AG04450 (cell line): ENCODE measurements at places on chromosomes 1 and 21. TPM values are rescaled to one million over a fixed set of nuclear protein-coding genes. Genes with fewer than 3 reads are reported as not detected.

- DNase-seq: no peak
Measured at GRCh38 chr1:174957829-174958228, 41.9 kb upstream of the CACYBP start.

DNA sequence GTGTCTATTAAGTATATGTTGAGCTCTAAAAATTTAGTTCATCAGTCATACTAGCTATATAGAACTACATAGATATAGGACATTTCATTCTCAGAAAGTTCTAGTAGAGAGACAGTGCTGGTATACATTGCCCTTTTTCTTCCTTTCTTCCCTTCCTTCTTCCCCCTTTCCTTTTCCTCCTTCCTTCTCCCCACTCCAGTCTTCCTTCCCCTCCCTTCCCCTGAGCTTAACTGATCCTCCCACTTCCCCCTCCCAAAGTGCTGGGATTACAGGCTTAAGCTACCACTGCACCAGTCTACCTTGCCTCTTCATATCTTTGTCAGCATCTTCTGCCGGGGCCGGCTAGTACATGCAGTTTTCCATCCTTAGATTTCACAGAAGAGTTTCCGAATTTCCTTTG is 12.1 kb downstream of the THRAP3 start:
- DNase-seq: no peak

GRCh38 chr1:195482137-195482536 is 1126.1 kb downstream of the KCNT2 start:
- no peak for DNase-seq

GRCh38 chr1:68917456-68917855 is 420.6 kb upstream of the DEPDC1 start:
- DNase-seq: no peak

- no peak for DNase-seq
Measured at GRCh38 chr1:5570931-5571330, 421.3 kb downstream of the NPHP4 start.

DNA sequence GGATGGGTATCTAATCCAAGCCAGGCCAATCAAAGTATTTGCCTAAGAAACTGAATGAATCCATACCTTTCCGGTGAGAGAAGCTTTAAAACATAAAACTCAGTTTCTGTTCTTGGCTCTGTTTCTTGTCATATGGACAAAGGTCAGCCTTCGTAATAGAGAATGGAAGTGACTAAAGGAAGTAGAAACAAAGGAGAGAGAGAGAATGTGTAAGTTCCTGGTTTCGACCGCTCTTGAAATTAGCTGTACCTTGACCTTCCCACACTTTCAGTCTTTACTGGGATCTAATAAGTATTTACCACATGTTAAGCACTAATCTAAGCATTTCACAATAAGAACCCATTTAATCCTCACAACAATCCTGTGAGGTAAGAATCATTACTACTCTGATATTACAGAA is 19.6 kb upstream of the CLCA4 start:
- DNase-seq: no peak

DNA sequence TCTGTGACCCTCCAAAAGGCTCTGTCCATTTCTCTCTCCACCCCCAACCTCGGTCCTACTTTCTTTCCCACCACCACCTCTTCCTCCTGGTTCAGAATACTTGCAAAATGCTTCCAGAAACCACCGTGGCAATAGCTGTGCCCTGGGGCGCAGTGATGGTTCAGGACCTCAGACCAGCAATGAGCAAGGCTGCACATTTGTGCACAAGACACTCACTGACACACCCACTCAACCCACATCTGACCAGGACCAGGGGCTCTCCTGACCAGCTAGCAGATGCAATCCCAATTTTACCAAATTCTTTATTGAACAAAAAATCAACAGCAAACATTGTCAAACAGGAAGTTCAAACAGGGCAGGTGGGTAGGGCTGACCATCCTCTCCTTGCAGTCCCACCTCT is 25.7 kb downstream of the SPOCD1 start:
- DNase-seq: no peak

DNA sequence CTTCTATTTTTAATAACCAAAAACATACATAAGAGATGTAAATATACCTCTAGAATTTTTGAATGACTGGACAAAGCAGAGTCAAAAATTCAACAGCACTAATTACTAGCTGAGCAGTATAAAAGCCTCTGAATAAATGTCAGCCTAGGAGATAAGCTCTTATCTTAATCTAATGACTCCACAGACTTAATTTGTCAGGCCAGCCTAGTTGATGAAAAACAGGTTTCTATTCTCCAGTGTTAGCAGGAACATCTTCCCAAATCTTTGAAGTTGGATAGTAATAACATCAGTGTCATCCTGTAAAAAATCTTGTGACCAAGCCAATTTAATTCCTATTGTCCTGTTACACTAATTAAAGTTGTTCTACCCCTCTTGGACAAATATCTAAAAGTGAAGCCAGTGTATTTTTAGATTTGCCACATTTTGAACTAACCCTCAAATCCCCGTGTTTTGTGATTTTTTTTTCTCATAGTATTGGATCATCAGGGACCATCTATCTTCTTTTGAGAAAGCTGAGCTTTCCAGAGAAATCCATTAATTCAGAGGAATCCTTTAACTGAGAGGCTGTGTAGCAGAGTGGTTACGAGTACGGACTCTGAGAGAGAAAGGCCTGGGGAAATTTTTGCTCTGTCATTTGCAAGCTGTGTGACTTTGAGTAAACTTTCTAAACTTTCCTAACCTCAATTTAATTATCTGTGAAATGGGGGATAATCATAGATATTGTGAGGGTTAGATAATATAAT is 41.2 kb downstream of the LMO4 start:
- no peak for DNase-seq

- DNase-seq: no peak
Measured at GRCh38 chr1:173995475-173995874, 26.7 kb downstream of the RC3H1 start.

GRCh38 chr1:214136324-214136919 is 144.5 kb upstream of the SMYD2 start:
- DNase-seq: no peak

- DNase-seq: no peak
Measured at GRCh38 chr1:109793486-109794318, 30.0 kb upstream of the EPS8L3 start.

DNA sequence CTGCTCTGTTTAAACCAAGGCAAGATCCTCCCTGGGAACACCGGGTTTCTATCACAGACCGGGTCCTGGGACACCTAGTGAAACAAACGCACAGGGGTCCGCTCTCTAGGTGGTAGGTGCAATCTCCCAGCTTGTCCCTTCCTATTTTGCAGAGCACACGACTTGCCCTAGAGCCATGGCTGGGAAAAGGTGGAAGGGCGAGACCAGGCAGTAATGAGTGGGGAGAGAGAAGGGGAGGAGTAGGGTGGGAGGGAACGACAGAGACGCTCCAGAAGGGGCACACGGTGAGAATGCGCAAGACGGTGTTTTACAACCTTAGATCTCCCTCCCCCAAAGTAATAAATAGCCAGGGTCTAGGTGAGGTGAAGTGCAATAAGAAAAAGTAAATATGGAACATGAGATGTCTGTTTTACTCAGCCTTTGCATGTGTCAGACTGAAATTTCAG is 9.3 kb upstream of the ARHGAP29 start:
- no peak for DNase-seq

DNA sequence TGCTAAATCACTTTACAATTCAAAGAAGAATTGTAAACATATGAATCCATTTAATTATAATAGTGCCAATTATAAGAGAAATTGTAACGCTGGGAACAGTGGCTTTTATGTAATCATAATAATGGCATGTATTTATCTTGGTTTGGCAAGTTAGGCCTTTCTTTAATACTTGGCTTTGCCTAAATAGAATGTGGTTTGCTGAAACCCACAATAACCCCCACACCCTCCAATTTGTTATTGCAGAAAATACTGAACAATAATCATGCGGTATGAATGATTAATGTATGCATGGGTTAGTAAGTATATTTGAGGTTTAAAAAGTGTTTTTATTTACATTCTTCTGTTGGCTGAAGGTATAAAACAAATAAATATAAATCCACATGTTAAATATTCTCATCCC is 138.2 kb downstream of the NFIA start:
- no peak for DNase-seq

- DNase-seq: no peak
Measured at GRCh38 chr21:40505681-40506080, 341.3 kb downstream of the DSCAM start.

- DNase-seq: no peak
Measured at GRCh38 chr1:218616681-218617080, 271.5 kb downstream of the TGFB2 start.

DNA sequence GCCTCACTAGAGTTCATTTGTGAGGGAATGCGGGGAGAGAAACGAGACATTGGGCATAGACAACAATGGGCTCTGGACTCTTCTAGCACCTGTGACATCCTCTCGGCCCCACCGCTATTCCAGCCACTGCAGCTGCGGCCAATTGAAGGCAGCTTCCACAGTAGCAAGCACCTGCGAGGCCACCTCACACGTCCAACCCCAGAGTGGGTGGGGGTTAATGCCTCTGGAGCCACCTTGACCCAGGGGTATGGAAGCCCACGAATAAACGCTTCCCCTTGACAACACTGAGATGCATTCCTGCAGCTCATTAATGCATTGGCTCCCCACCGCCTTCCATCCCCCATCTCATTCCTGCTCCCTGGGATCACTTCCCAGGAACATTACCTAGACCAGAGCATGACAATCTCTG is 104.4 kb downstream of the GLIS1 start:
- DNase-seq: no peak

- no peak for DNase-seq
Measured at GRCh38 chr21:29064850-29065481, 8.5 kb downstream of the CCT8 start.

DNA sequence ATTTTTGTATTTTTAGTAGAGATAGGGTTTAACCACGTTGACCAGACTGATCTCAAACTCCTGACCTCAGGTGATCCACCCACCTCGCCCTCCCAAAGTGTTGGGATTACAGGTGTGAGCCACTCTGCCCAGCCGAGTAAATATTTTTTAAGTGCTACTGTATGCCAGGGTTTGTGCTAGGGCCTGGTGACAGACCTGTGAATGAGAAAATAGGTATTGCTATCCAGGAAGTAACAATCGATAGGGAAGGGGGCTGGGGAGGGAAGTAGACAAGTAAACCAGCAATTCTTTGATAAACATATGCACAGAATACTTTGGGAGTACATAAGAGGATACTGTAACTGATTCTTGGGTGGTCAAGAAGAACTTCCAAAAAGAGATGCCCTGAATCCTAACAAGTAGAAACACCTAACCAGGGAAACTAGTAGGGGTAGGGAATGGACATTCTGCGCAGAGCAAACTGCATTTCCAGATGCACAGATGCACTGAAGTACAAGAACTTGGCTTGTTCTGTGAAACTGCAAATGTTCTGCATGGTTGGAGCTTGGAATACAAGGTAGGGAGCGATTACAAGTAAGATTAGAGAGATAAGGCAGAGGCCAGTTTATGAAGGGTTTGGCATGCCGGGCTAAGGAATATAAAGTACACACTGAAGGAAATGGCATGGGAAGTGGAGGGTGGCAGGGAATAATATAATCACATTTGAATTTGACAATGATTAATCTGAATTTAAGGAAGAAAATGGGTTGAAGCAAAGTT is 19.0 kb upstream of the DOCK7 start:
- no peak for DNase-seq

GRCh38 chr1:241269116-241269515 is 87.9 kb downstream of the RGS7 start:
- no peak for DNase-seq

- no peak for DNase-seq
Measured at GRCh38 chr1:64484651-64485050, 14.7 kb downstream of the CACHD1 start.

DNA sequence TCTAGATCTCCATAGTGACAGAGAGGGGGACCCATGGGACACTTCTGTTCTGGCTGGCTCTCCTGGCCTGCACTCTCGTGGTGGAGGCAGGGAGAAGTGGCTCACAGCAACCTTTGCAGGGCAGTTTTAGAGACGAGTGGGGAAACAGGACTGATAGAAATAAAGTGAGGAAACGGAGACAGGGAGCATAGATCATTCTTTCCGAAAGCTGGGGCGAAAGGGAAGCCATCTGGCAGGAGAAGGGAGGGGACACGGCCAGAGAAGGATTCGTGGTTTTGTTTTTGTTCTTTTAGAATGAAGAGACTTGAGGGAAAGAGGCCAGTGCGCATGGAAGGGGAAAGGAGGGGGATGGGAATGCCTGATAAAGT is 3.5 kb downstream of the TIE1 start:
- no peak for DNase-seq

- DNase-seq: no peak
Measured at GRCh38 chr1:206005234-206005633, 2.0 kb upstream of the RAB7B start.

GRCh38 chr21:16750926-16751325 is 761.9 kb upstream of the CXADR start:
- no peak for DNase-seq

GRCh38 chr1:247487057-247487456 is 29.2 kb upstream of the OR2B11 start:
- DNase-seq: peak; percentile 1

Gene SPRR2E
- not detected in 2 replicates for polyA plus RNA-seq

Gene GPR157
- 1.1 TPM in 2 replicates for polyA plus RNA-seq

Gene FCAMR
- not detected in 2 replicates for polyA plus RNA-seq

Gene SHE
- not detected in 2 replicates for polyA plus RNA-seq

Gene CYP2J2
- 0.06 and 0.10 TPM in 2 replicates for polyA plus RNA-seq

Gene FCRL4
- not detected in 2 replicates for polyA plus RNA-seq

Gene AK5
- 34.2 and 45.1 TPM in 2 replicates for polyA plus RNA-seq

Gene NPR1
- polyA plus RNA-seq: 0.02 TPM in 1 of 2 replicates, not detected in the other
